Activated CD4-positive, alpha-beta T cell treated with anti-CD3 and anti-CD28 coated beads for 24 hours (primary cell): ENCODE measurements at places on chromosomes 6 and 20.

- DNase-seq, result no peak
These were observed 48.2 kb upstream of the LRRC1 start for GRCh38 chr6:53746442-53747103.

DNA sequence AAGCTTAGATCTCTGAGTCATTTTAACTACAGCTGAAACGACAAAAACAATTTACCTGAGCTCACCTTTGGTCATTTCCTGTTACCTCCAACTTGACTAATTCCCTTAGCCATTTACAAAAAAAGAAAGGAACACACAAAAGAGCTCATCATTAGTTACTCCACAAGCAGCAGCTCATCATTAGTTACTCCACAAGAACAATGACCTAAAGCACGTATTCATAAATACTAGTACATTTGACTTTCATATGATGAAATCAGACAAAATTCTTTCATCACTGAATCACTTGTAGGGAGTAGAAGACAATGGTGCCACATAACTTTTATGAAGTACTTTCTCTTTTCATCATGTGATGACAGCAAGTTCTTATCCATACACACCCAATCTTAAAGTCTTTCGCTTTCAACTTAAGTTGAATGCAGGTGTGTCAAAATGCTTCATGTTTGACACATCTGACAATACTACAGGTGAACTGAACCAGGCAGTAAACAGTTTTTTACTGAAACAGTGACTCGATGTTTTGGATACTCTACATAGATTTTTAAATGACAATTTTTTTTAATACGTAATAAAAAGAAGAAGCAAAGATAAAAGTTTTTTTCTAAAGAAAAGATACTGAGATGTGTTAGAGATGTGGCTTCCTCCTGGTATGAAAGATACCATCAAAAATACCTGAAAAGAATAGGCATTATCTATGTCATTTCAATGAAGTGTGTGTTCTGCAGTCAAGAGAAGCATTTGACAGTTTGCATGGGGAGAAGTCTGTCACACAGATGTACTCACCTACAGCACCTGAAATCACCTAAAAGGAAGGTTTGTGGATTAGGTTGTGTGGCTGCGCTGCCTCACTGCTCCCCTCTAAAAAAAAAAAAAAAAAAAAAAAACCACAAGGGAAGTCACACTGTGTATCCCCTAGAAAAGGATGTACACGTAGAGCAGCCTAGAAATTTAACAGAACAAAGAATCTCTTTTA is 109.1 kb downstream of the PRDM1 start:
- DNase-seq, result no peak

DNA sequence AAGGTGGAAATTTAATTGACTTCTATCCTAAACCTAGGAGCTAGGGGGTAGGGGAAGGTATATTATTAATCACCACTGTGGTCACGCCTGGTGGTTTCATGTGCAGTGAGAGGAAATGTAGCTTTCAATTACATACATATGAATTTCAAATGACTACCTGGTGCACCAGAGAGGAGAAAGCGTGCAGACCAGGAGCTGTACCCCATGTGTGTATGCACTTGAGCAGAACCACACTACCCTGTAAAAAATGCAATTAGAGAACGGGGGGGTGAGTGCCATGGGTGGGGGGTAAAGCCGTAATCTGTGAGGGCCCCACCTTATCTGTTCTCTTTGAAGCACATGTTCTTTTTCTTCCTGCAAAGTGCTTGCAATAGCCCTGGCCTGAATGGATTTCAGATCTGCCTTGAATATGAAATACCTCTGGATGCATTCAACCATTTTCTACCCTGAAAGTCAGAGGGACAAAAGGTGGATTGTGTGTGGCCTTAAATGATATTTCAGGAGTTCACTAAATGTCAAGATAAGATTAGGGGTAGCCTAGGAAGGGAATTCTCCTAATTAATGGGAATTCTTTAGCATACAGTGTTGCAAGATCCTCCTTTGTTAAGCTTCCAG is 30.9 kb upstream of the EDN3 start:
- no peak for DNase-seq

GRCh38 chr6:10140824-10141223 is 274.1 kb downstream of the TFAP2A start:
- no peak for DNase-seq

DNA sequence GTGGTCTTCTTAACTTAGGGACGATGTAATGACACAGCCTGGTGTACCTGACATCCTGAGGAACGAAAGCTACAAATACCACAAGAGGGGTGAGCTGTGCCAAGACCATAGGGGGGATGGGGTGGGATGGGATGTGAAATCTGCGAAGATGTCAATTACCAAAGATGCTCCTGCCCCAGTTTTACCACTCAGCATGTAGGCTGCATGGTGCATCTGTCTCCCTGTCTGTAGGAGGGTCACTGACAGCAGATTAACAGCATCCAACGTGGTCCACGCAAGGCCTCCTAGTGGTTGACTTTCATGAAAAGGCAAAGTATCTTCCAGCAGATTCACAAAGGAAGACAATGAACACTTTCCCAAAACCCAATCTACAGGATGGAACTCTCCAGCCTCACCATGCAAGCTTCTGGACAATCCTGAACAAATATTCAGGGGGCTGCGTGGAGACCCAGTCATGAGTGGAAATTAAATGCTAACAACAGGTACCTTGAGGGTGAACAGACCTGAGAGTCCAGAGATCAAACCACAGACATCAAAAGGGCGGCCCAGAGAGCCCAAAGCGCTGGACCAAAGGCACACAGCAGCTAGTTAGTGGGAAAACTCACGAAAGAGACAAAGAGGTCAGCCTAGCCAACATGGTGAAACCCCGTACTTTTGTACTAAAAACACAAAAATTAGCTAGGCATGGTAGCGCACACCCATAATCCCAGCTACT is 44.4 kb downstream of the ZMYND8 start:
- DNase-seq, result no peak

DNA sequence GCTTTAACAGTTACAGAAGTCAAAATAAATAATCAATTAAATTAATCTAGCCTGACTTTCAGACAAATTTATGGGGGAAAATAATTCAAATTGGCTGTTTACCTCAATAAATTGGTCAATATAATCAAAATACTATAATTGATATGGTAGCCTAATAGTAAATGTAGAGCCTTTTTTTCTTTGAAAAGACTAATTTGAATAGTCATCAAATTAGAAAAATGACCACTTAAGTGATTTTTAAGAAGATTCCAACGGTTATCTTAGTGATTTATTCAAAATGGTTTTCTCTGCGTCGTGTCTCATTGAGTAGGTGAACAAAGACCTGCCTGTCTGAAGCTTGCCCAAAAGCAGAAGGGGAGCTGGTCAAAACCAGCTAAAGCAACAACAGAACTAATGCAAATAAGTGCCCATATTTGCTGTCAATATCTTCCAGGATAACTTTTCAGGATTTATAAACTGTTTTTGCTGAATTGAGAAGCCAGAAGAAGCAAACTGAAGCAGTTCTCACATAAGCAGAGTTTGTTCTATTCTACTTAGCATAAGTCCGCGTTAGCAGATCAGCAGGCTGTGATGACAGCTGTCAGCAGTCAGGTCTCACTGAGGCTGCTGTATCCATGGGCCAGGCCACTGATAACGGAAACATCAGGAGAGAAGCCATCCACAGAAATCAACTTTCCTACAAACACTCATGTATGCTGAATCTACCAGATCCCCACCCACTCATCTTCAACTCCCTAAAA is 7.0 kb downstream of the RCAN2 start:
- DNase-seq, result no peak
